ENCODE measurements at places on chromosomes 2 and 18. TPM values are rescaled to one million over a fixed set of nuclear protein-coding genes. Genes with fewer than 3 reads are reported as not detected.

The GCC2 gene
- 29.8 TPM for total RNA-seq

The NRBP1 gene
- total RNA-seq: 79.5 TPM

The OR6B2 gene
- total RNA-seq: not detected

The ESCO1 gene
- total RNA-seq: 19.2 TPM

The RAB6C gene
- total RNA-seq: not detected

The SFT2D3 gene
- 3.6 TPM for total RNA-seq

The ESPNL gene
- not detected for total RNA-seq

The GBX2 gene
- total RNA-seq: not detected

- peaks cover 49% of the 10 kb centered on the region for H3K27me3 ChIP-seq
- H3K36me3 ChIP-seq: no peaks in the 10 kb centered on the region
- no peak overlapping the region for H3K4me3 ChIP-seq
- H3K27ac ChIP-seq: no peak overlapping the region
- H3K4me1 ChIP-seq: no peaks in the 10 kb centered on the region
- peak; percentile 20 for DNase-seq
These were observed 37.6 kb upstream of the ONECUT2 start for GRCh38 chr18:57397440-57398132.

- DNase-seq: no peak
- no peak overlapping the region for H3K4me3 ChIP-seq
- H3K27me3 ChIP-seq: no peaks in the 10 kb centered on the region
These were observed 427.8 kb upstream of the ZEB2 start for GRCh38 chr2:144947709-144948037.

DNA sequence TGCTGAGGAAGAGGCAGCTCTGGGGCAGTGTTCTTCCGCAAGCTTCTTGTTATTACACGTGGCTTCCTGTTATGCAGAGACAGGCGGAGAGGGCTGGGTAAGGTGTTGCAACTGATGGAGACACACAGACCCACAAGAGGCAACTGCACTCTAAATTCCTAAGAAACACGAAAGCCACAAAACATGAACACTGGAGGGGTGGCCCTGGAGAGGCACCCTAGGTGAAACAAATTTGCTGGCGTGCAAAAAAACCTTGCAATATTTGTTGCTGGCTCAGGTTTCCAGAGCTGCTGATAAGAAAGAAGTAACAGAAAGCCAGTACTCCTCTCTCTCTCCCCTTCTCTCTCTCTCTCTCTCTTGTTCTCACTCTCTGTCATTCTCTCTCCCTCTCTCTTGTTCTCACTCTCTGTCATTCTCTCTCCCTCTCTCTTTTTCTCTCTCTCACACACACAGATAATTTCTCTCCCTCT, 31.8 kb downstream of the ARHGAP25 start:
- H3K4me1 ChIP-seq: peaks cover 17% of the 10 kb centered on the region
- no peaks in the 10 kb centered on the region for H3K36me3 ChIP-seq
- peak overlapping the region; percentile 57 for H3K27ac ChIP-seq
- H3K4me3 ChIP-seq: peak overlapping the region; percentile 16
- DNase-seq: peak; percentile 82

DNA sequence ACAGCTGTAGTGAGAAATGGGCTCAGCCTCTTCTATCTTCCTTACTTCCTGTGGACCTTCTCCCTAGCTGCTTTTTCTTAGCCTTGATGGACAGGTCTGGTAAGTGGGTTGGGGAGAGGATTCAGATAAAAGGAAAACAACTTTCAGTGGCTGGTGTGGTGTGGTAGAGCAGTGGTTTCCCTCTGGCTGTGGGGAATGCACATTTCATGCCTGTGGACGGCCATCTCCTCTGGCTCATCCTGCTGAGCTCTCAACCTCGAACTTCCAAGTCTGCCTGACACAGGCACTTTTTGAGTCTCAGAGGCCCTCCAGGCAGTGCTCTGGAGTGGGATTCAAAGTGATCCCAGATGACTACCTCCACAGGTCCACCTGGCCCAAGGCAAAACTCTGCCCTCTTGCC, 38.6 kb upstream of the ACADL start:
- H3K27ac ChIP-seq: no peak overlapping the region
- H3K36me3 ChIP-seq: no peaks in the 10 kb centered on the region
- H3K4me1 ChIP-seq: no peaks in the 10 kb centered on the region
- H3K27me3 ChIP-seq: peaks cover 27% of the 10 kb centered on the region

DNA sequence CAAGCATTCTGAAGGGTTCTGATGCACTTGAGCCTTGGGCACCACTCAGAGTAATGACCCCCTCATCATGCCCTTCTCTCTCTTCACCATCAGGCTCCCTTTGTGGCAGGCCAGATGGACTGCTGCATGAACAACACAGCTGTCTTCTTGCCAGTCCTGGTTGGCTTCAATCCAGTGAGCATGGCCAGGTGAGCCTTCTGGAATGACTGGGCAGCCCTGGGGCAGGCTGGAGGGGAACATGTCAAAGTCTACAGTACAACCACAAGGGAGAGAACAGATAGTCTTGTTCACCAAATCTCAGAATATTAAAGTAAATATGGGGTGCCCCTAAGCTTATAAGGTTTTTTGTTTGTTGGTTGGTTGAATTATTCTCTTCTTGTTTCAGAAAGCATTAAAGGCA, 4.4 kb downstream of the GCKR start:
- H3K36me3 ChIP-seq: no peaks in the 10 kb centered on the region
- no peak overlapping the region for H3K4me3 ChIP-seq
- peaks cover 16% of the 10 kb centered on the region for H3K4me1 ChIP-seq
- H3K27me3 ChIP-seq: peaks cover 19% of the 10 kb centered on the region

DNA sequence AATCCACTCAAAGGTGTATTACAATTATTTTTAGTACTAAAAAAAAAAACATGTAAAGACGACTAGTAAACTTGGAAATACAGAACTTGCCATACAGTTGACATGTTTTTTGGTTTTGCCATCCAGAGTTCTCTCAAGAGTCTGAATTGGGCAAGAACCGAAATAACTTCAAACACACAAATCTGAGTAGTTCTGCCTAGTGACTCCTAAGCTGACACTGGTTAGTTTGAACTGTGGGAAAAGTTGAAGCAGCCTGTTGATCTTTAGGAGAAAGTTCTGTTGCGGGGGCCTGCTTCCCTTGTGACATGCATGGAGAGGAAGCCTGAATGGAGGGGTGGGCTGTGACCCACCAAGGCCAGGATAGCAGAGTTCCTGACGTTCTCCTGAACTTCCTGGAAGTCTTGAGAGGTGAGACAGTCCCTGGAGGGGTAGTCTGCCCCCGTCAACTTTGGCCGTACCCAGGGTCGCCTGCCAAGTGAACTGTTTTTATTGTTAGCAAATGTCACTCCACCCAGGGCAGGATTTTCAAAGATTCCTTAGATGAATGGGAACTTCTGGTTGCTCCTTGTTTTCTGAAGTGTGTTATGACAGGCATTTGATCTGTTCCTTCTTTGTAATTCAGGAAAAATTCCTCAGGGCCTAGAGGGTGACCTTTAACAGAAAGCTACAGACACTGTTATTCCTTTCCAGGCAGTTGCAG, 85.6 kb upstream of the SPTBN1 start:
- no peak for DNase-seq
- no peaks in the 10 kb centered on the region for H3K36me3 ChIP-seq
- no peaks in the 10 kb centered on the region for H3K27me3 ChIP-seq
- H3K4me3 ChIP-seq: no peak overlapping the region
- H3K27ac ChIP-seq: no peak overlapping the region

DNA sequence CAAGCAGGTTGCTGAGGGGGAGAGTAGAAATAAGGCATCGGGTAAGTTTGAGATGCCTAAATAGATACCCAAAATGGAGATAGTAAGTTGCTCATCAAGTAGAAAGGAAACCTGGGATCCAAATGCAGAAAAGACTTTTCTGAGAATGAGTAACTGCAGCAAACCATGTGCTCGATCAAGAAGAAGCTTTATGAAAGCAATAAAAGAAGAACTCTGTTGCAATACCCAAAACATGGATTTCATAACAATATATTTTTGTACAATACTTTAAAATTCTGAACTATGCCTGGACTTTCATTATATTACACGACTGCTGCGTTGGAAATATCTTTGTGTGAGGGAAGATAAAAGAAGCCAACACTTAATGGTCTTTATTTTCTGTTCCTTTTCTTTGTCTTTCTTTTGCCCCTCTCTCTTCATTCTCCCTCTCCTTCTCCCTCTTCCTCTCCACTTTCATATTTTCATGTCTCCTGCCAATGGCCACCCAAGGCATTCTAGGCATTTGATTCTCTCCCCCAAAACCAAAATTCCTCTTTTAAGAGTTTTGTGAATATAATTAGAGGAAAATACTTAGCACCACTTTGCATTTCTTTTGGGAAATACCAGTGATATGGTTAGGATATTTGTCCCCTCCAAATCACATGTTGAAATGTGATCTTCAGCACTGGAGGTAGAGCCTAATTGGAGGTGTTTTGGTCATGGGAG, 257.6 kb downstream of the MREG start:
- no peak for DNase-seq
- peaks cover 7% of the 10 kb centered on the region for H3K36me3 ChIP-seq
- peaks cover 18% of the 10 kb centered on the region for H3K4me1 ChIP-seq
- no peak overlapping the region for H3K4me3 ChIP-seq
- no peaks in the 10 kb centered on the region for H3K27me3 ChIP-seq

- no peak overlapping the region for H3K4me3 ChIP-seq
- no peaks in the 10 kb centered on the region for H3K27me3 ChIP-seq
- H3K27ac ChIP-seq: no peak overlapping the region
- DNase-seq: peak; percentile 47
These were observed 15.5 kb downstream of the DUSP19 start for GRCh38 chr2:183093857-183094657.

DNA sequence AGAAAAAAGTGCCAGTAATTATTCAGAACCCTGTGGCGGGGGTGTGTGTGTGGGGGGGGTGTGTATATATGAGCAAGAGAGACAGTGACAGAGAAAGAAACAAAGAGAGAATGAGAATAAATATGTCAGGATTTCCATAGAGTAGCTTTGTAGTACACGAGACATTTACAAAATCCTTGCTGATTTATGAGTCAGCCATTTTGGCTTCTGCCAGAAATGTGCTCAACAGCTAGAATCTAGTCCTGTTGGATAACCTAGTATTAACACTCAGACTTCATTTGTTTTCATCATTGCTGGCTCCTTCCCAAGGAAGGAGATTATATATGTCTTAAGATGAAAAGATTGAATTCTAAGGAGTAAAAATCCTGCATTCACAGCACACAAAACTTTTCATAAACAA, 140.5 kb upstream of the HNRNPA3 start:
- no peak overlapping the region for H3K27ac ChIP-seq
- peak; percentile 53 for DNase-seq
- H3K27me3 ChIP-seq: peaks cover 4% of the 10 kb centered on the region
- H3K4me1 ChIP-seq: no peaks in the 10 kb centered on the region
- H3K4me3 ChIP-seq: no peak overlapping the region
- no peaks in the 10 kb centered on the region for H3K36me3 ChIP-seq

DNA sequence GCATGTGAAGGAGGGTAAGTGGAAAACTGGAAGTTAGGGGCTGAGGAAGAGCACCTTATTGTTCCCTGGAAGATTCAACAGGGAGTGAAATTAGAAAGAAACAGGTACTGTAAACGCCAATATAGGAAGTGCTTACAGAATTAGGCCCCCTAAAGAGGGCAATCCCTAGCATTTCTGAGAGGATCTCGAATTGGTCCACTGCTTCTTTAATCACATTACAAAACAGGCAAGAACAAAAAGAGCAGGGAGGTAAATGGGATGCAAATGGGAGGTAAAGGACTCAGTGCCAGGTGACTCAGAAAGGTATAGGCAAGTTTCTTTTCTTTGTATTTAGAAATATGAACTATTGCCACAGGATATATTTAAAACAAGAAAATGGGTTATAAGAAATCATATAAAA, 116.4 kb upstream of the FANCL start:
- no peaks in the 10 kb centered on the region for H3K27me3 ChIP-seq
- H3K4me1 ChIP-seq: no peaks in the 10 kb centered on the region
- peak; percentile 5 for DNase-seq
- no peak overlapping the region for H3K4me3 ChIP-seq

DNA sequence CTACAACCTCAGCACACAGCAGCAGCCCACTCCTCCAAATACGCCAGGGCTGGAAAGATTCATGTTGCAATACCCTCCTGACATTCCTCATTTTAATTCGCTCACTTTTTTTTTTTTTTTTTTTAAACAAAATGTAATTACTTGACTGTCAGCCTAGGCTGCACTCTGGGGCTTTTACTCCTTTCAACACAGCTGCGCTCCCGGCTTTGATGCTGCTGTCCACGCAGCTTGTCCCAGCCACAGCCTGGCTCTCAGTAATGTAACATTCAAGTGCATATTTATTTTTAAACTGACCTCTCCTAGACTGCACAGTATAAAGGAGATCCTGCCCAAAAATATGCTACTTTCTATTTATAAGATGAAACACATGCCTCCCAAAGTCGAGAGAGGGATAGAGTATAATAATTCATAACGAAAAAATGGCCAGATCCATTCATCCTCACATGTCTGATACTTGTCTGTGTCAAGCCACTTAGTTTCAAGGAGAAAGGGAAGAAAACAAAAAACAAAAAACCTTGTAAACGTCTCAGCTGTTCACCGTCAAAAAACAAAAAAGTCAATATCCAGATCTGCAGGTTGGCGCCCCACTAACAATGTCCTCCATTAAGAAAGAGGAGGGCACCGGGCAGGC, 949 bp downstream of the CDC42EP3 start:
- peak overlapping the region; percentile 92 for H3K4me3 ChIP-seq
- H3K36me3 ChIP-seq: peaks cover 5% of the 10 kb centered on the region
- H3K4me1 ChIP-seq: peaks cover 27% of the 10 kb centered on the region
- H3K27me3 ChIP-seq: no peaks in the 10 kb centered on the region

- no peaks in the 10 kb centered on the region for H3K36me3 ChIP-seq
- no peaks in the 10 kb centered on the region for H3K27me3 ChIP-seq
- H3K4me3 ChIP-seq: no peak overlapping the region
- DNase-seq: peak; percentile 68
These were observed 3.1 kb upstream of the MATN3 start for GRCh38 chr2:20015482-20016083.

DNA sequence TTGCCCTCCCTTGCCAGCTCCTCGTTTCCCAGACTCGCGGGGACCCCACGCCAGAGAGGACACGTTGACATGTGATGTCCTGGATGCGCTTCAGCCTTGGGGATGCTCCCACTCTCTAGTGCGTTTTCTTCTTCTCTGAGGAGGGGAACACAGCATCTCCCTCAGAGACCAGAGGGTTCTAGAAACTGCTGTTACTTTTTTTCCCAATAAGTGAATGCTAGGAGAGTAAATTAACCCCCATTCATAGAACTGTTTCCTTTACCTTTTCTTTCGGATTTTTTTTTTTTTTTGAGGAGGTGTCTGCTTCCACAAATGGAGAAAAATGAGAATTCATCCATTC, 370 bp upstream of the EFEMP1 start:
- H3K4me1 ChIP-seq: peaks cover 10% of the 10 kb centered on the region
- H3K27ac ChIP-seq: peak overlapping the region; percentile 87
- no peaks in the 10 kb centered on the region for H3K27me3 ChIP-seq
- peaks cover 13% of the 10 kb centered on the region for H3K36me3 ChIP-seq
- no peak for DNase-seq
- H3K4me3 ChIP-seq: peak overlapping the region; percentile 87

DNA sequence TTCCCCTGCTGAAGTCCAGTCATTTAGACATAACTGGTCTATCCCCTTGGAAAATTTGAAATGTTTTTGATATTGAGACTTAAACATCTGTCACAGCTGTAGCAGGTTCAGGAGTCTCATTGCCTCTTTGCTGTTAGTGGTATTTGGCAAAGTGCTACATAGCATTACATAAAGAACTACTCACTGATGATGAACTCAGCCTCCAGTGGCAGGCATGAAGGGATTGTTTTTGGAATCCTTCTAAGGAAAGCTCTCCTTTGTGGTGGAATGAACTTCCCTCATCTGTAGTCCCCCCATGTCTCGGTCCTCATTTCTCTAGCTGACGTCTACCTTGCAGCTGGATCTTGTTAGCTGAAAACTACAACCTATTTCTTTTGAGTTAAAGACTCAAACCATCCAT, 111.6 kb downstream of the TACR1 start:
- no peaks in the 10 kb centered on the region for H3K27me3 ChIP-seq
- H3K4me1 ChIP-seq: no peaks in the 10 kb centered on the region
- no peak for DNase-seq
- H3K36me3 ChIP-seq: no peaks in the 10 kb centered on the region
- no peak overlapping the region for H3K27ac ChIP-seq
- H3K4me3 ChIP-seq: no peak overlapping the region

Measured in MCF 10A (cell line).